Right hindlimb (tissue), 1 donor: ENCODE measurements at places on chromosomes 1 and 21.

GRCh38 chr1:217089361-217090014 lies 366.3 kb upstream of the ESRRG start:
- DNase-seq = peak; percentile 67

- peak; percentile 47 for DNase-seq
Measured at GRCh38 chr1:158121604-158122254, 59.0 kb upstream of the CD1D start.

DNA sequence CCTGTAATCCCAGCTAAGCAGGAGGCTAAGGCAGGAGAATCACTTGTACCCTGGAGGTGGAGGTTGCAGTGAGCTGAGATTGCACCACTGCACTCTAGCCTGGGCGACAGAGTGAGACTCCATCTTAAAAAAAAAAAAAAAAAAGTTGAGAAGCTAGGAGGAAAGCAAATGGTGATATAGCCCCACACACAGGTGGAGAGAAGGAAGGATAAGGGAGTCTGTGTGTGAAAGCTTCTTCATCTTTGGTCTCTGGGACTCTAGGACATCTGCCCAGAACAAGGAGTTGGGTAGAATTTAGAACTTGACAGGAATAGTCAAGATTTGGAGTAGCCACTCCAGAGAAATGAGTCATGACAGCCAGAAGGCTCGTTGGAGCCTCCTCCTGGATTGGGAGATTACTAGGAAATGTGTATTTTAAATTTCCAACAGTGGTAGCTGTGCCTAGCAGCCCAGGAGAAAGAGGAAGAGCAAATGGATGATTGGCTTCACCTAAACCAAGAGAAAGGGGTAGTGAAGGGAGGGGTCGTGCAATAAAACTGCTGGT lies 19.9 kb downstream of the NPL start:
- no peak for DNase-seq

GRCh38 chr1:2799811-2800663 lies 1.5 kb downstream of the TTC34 start:
- DNase-seq = no peak

DNA sequence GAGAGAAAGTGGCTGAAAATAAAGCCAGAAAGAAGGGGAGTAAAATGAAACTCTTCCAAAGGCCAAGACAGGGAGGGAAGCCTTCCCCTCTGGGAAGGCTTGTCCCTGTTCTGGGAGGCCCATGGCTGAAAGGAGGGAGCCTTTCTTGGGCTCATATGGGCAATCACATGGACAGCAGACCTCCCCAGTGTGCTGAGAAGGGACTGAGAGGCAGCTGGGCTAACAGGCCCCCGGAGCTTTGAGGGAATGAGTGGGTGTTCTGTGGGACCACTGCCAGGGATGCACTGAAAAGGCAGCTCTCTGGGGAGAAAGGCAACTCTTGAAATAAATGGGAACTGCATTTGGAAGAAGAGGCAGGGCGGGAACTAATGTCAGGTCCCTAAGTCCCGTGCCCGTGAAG lies 39.1 kb downstream of the KANK4 start:
- DNase-seq = no peak

DNA sequence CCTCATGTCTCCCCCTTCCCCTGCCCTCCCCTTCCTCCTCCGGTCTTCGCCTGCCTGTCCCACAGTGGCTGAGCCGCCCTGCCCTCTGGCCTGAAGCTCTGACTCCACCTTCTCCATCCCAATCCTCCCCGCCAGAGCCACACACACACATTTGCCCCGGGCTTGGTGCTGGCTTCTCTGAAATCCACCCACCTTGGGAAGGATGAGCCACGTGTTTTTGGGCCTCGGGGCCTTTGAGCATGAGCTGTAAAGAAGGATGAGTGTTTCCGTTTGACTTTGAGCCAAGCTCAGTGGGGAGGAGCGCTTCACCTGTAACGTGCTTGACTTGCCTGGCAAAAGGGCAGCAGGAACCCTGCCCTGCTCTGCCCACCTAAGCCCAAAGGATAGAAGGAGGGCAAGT lies 295.1 kb downstream of the SIPA1L2 start:
- no peak for DNase-seq

DNA sequence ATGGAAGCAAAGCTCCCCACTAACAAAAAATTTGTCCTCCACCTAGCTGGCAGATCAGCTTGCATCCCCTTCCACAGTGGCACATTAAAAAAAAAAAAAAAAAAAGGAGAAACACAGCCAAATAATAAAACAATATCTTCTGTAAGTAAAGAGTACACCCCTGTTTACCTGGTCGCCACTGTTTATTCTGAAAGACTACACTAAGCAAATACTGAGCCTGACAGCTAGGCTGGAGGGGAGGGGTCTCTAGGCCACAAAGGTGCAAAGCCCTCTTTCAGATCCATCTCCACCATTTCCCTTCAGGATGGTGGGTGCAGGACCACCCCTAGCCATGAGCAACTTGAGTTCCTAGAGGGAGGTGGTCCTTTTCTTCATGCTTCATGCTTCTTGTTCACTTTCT lies 22.8 kb upstream of the SLC45A3 start:
- DNase-seq = no peak

DNA sequence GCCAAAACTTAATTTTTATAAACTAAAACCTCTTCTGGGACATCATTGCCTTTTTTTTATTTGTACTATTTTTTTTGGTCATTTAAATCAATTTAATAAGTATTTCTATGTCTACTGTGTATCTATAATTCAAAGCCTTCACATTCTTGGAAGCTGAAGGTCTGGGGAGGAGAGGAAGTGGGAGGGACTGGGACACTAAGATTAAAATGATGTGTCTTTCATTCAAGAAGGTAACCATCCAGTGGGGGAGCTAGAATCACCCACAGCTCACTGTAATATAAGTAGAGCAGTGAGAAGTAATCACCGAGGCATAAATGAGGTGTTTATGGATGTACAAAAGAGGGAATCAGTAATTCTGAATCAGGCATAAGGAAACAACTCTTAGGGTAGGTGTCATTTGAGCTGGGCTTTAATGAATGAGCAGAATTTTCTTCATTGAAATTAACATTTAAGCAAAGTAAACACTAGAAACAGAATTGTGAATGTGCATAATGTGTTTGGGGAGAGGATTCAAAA lies 52.8 kb downstream of the PTGER3 start:
- DNase-seq = no peak

DNA sequence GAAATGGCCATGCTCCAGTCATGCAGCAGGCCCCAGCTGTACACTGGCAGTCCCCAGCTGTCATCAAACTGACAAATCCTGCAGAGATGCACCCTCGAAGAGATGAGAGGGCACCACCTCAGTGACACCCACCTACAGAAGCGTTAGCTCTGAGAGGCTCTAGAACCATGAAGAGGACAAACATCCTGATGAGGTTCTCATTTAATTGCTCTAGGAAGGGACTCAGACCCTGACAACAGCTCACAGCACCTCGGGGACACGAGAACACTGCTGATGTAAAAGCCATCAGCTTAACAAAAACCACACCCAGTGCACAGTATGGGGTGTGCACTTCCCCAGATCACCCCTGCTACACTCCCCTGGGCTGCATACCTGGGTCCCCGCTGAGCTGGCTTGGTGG lies 3.4 kb downstream of the ZNF496 start:
- DNase-seq = no peak
